NCI-H510A (cell line): ENCODE measurements at places on chromosomes 7 and 10.

DNA sequence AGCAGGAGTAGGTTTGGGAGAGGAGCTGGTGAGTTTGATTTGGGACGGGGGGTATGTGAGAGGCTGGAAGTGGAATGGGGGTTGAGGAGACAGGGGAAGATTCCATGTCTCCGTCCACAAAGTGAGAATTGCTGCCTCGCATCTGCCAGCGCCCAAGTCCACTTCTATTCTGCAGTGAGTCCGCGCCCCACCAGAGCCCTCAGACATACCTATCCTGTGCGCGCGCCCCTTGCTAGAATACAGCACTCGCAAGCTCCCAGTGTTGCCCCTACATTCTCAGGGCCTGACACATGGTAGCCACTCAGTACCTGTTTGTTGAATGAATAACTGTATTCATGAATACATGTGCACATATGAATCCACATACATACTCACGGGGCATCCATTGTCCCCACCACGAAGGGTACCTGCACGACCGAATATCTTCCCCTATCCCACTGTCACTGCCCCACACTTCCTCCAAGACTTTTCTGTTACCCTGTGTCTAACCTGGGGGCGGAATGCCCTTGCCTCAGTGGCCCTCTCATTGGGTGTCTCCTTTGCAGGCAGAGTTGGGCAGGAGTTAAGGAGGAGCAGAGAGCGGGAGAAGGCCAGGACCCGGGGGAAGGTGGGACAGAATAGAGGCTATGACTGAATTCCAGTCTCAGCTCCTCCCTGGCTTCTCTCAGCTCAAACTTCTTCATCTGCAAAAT, 19.9 kb downstream of the POLL start:
- no peak for DNase-seq

GRCh38 chr10:29254123-29255046, 34.5 kb upstream of the LYZL1 start:
- DNase-seq = no peak

- DNase-seq = no peak
These were observed 31.4 kb downstream of the CASP7 start for GRCh38 chr10:113711142-113711541.

DNA sequence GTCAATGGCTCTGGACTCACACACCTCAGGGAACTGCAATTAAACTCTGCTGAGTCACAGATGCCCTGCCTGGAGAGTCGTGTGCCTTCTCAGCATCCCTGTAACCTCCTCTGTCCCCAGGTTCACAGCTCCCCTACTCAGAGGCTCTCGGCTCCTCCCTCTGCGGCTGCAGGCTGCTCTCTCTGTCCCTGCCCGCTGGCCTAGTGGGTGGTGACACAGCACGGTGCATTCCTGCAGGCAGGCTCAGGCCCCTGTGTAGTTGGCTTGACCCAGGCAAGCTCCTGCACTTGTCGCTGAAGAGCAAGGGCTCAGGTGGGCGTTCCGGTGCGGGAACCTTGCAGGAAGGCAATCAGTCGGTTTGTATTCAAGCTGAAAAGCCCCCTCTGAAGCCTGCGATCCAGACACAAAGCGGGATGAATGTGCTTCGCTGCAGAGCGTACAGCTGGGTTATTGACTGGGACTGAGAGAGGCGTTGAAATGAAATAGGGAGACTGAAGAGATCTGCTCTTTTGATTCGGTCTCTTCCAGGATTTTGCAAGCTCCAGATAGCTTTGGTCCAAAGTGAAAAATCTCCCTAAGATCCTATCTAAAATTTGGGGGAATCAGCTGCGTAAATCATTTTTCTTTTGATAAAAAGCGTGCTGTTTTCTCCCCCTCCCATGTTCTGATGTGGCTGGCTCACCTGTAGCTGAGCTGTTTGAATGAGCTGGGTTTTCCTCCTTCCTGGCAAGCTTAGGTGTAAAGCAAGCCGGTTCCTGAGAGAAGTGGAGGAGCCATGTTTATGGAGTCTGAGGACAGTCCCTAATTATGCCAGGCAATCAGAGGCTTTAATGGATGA, 208.7 kb upstream of the PHYHIPL start:
- peak; percentile 37 for DNase-seq

DNA sequence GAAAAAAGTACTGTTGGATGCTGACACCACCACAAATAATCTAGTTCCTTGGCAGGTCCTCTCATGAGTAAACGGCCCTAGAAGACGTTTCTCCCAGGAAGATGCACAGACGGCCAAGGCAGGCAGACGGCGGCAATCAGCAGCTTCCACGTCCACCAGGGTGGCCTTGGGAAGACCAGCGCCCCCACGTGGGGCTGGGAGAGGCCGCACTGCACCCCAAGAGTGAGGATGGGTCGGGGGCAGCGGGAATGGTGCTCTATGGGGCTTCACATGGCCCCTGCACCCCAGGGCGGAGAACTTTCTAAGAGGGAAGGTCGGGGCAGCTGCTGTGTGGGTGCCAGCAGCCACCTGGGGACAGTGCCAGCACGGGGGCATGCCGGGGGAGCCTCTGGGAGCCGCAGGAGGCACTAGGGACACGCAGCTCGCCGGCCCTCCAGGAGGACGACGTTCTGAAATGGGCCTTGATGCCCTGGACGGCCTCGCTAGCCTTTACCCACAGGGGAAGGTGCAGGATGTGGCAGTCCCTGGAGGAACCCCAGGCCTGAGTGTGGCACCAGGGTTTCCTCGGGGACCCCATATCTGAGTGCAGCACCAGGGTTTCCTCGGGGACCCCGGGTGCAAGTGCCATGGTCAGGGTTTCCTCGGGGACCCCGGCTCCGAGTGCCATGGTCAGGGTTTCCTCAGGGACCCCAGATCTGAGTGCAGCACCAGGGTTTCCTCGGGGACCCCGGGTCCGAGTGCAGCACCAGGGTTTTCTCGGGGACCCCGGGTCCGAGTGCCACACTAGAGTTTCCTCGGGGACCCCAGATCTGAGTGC, 539.9 kb downstream of the DNAJB6 start:
- no peak for DNase-seq

- no peak for DNase-seq
These were observed 64.9 kb downstream of the GTF2IRD1 start for GRCh38 chr7:74518654-74519053.

GRCh38 chr7:139950881-139951525, 111.7 kb downstream of the PARP12 start:
- no peak for DNase-seq

GRCh38 chr10:45373003-45373575, 927 bp upstream of the ALOX5 start:
- no peak for DNase-seq

GRCh38 chr7:143399151-143399550, 9.5 kb downstream of the EPHA1 start:
- DNase-seq = no peak

- no peak for DNase-seq
These were observed 24.2 kb downstream of the PILRA start for GRCh38 chr7:100397315-100398081.
